ENCODE measurements at places on chromosomes 3 and 15. TPM values are rescaled to one million over a fixed set of nuclear protein-coding genes. Genes with fewer than 3 reads are reported as not detected.

DNA sequence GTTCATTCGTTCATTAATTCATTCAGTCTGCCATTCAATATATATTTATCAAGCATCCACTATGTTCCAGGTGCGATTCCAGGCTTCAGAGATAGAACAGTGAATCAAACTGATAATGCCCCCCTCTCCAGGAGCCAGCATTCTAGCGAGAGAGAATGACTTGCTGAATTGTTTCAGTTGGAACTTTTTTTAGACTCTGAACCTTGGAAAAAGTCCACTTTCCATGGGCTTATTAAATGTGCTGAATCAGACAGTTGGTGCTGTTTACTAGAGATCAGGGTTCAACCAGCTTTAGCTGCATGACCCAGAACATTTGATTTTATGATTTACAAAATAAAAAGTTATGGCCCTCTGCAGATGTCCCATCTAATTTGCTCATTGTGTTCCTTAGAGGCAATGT lies 213.2 kb downstream of the THSD4 start:
- no peaks in the 10 kb centered on the region for H3K27me3 ChIP-seq
- no peaks in the 10 kb centered on the region for H3K4me1 ChIP-seq
- DNase-seq = no peak
- peak overlapping the region; percentile 68 for H3K27ac ChIP-seq
- H3K36me3 ChIP-seq = no peaks in the 10 kb centered on the region

- DNase-seq = no peak
- H3K27me3 ChIP-seq = no peaks in the 10 kb centered on the region
- H3K4me1 ChIP-seq = no peaks in the 10 kb centered on the region
- no peaks in the 10 kb centered on the region for H3K36me3 ChIP-seq
- H3K4me3 ChIP-seq = no peak overlapping the region
- H3K27ac ChIP-seq = no peak overlapping the region
These were observed 114.8 kb downstream of the NR2E3 start for GRCh38 chr15:71925145-71925544.

The CCK gene
- total RNA-seq = not detected

DNA sequence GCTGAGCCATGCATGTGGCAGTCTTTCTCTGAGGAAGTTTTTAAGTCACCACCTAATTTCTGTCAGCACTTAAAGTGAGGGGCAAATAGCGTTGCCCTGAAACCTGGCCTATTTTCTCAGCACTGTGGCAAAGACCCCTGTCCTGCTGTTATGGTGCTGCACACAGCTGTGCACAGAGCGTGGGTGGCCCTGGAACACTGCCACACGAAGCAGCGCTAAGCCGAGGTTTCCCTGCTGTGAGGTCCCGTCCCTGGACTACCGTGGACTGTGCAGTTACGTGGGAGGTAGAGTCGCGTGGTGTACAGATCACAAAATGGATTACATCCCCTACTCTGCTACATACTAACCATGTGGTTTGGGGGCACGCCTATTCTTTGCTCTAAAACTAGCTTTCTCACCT lies 101.6 kb upstream of the NR2E3 start:
- H3K27me3 ChIP-seq = no peaks in the 10 kb centered on the region
- peak; percentile 18 for DNase-seq
- no peaks in the 10 kb centered on the region for H3K4me1 ChIP-seq
- H3K27ac ChIP-seq = peak overlapping the region; percentile 80

- H3K27ac ChIP-seq = no peak overlapping the region
- no peak for DNase-seq
- H3K27me3 ChIP-seq = no peaks in the 10 kb centered on the region
- H3K36me3 ChIP-seq = no peaks in the 10 kb centered on the region
- H3K4me3 ChIP-seq = no peak overlapping the region
These were observed 7.2 kb upstream of the P2RY12 start for GRCh38 chr3:151391720-151392119.

The IL17RB gene
- total RNA-seq = 61.6 TPM

DNA sequence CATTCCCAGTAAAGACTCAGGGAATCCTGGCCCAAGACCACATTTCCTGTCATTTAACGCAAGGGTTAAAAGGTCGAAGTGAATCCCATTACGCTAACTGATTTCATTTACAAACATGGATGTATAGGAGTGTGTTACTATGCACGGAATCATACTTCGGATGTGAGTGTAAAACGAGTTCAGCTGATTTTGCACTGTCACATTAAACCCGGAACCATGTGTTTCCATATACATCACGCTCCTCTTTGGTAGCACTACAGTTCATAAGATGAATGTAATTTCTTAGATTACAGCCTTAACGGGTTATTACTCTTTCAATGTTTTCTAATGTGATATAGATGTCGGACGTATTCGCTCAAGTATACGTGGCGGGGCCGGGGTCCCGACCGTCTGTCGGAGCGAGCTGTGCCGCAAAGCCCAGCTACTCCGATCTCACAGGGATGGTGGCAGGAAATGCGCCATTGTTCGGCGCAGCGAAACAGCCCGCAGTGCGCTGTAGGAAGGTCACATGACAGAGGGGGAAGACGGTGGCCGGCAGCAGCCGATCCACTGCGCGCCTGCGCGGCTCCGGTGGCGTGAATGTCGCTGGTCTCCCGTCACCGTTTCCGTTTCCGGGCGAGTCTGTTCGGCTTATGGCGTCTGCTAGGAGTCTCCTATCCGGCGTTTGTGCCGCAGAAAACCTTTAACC lies 97.3 kb downstream of the NPAP1 start:
- no peaks in the 10 kb centered on the region for H3K36me3 ChIP-seq
- DNase-seq = peak; percentile 27
- H3K4me1 ChIP-seq = no peaks in the 10 kb centered on the region
- peaks cover 17% of the 10 kb centered on the region for H3K27me3 ChIP-seq
- H3K4me3 ChIP-seq = peak overlapping the region; percentile 44
- no peak overlapping the region for H3K27ac ChIP-seq

The ZIC1 gene
- 2.0 TPM for total RNA-seq

GRCh38 chr3:4514321-4514720 lies 21.2 kb downstream of the ITPR1 start:
- no peaks in the 10 kb centered on the region for H3K27me3 ChIP-seq
- no peaks in the 10 kb centered on the region for H3K36me3 ChIP-seq
- no peaks in the 10 kb centered on the region for H3K4me1 ChIP-seq
- no peak overlapping the region for H3K4me3 ChIP-seq
- H3K27ac ChIP-seq = no peak overlapping the region

DNA sequence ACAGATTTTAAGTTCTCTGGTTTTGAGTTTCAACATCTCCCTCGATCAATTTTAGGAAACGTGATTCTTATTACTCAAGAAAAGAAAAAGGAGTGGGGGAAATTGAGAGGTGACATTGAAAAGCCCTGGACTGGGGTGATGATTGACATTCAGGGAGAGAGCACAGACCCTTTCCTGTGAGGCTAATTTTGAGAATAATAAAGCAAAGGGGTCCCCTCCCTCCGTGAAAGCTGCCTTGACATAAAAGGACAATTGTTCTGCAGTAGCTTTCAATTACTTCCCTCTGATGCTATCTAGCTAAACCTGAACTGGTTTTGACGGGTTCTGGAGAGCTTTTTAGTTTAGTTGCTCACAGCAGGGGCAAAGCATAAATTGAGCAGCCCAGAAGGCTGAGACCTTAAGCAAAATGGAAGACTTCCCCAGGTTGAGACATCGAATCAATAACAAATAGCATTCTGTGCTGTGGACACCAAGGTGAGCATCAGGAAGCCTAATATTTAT lies 14.4 kb upstream of the CMTM8 start:
- no peaks in the 10 kb centered on the region for H3K4me1 ChIP-seq
- no peak for DNase-seq
- peak overlapping the region; percentile 48 for H3K27ac ChIP-seq
- H3K4me3 ChIP-seq = no peak overlapping the region
- no peaks in the 10 kb centered on the region for H3K27me3 ChIP-seq
- H3K36me3 ChIP-seq = no peaks in the 10 kb centered on the region

- H3K27me3 ChIP-seq = no peaks in the 10 kb centered on the region
- H3K4me1 ChIP-seq = no peaks in the 10 kb centered on the region
- no peak overlapping the region for H3K27ac ChIP-seq
- H3K36me3 ChIP-seq = no peaks in the 10 kb centered on the region
These were observed 721.0 kb downstream of the OTOL1 start for GRCh38 chr3:162217647-162218046.

GRCh38 chr3:14245248-14245639 lies 66.6 kb downstream of the LSM3 start:
- H3K27me3 ChIP-seq = no peaks in the 10 kb centered on the region
- H3K27ac ChIP-seq = no peak overlapping the region
- no peaks in the 10 kb centered on the region for H3K36me3 ChIP-seq
- H3K4me1 ChIP-seq = no peaks in the 10 kb centered on the region
- no peak overlapping the region for H3K4me3 ChIP-seq

GRCh38 chr3:134792700-134793099 lies 2.4 kb upstream of the EPHB1 start:
- no peak for DNase-seq
- H3K27ac ChIP-seq = no peak overlapping the region
- peaks cover 5% of the 10 kb centered on the region for H3K4me1 ChIP-seq
- no peaks in the 10 kb centered on the region for H3K36me3 ChIP-seq

- DNase-seq = no peak
- no peak overlapping the region for H3K4me3 ChIP-seq
- no peaks in the 10 kb centered on the region for H3K27me3 ChIP-seq
- H3K4me1 ChIP-seq = no peaks in the 10 kb centered on the region
These were observed 106.0 kb downstream of the LRIG1 start for GRCh38 chr3:66394753-66395249.

- H3K4me3 ChIP-seq = no peak overlapping the region
- H3K36me3 ChIP-seq = no peaks in the 10 kb centered on the region
- H3K4me1 ChIP-seq = no peaks in the 10 kb centered on the region
- no peak for DNase-seq
- no peak overlapping the region for H3K27ac ChIP-seq
- H3K27me3 ChIP-seq = no peaks in the 10 kb centered on the region
These were observed 29.9 kb downstream of the RCN2 start for GRCh38 chr15:76961268-76962011.

The DPPA2 gene
- not detected for total RNA-seq

GRCh38 chr3:43399034-43399433 lies 112.7 kb downstream of the SNRK start:
- H3K36me3 ChIP-seq = no peaks in the 10 kb centered on the region
- DNase-seq = no peak
- no peak overlapping the region for H3K4me3 ChIP-seq
- no peak overlapping the region for H3K27ac ChIP-seq
- H3K4me1 ChIP-seq = no peaks in the 10 kb centered on the region

The RFTN1 gene
- 108 TPM for total RNA-seq

GRCh38 chr3:177597311-177598096 lies 400.2 kb upstream of the TBL1XR1 start:
- peak overlapping the region; percentile 37 for H3K4me3 ChIP-seq
- no peaks in the 10 kb centered on the region for H3K4me1 ChIP-seq
- H3K36me3 ChIP-seq = no peaks in the 10 kb centered on the region
- no peak for DNase-seq
- no peaks in the 10 kb centered on the region for H3K27me3 ChIP-seq
- peak overlapping the region; percentile 81 for H3K27ac ChIP-seq

DNA sequence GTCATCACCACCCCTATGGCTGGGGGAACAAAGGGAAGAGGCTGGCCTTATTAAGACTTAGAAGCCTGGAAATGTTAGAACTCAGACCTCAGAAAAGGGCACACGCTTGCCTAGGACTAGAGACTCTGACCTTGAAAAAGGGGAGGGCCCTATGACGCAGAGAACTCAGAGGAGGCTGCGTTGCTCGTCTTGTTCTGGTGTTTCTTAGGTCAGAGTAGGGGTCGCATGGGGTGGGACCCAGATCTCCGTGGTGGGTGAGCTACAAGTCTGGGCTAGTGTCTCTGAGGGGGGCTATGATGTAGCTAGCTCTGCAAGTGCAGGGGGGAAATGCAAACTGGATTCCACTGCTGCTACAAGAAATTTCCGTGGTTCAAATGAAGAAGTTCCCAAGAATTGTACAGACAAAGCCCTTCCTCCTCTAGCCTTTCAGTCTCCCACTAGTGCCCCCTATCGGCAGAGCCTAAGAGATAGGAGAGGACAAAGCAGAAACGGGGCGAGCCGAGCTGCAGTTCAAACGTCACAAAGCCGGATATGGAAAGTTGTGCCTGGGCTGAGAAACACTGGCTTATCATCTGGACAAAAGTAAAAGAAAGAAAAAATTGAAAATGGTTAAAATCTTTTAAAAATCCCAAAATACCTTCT lies 392.9 kb upstream of the ROBO2 start:
- no peak for DNase-seq
- H3K27ac ChIP-seq = no peak overlapping the region
- no peaks in the 10 kb centered on the region for H3K27me3 ChIP-seq
- no peaks in the 10 kb centered on the region for H3K36me3 ChIP-seq

- H3K27ac ChIP-seq = no peak overlapping the region
- no peak for DNase-seq
These were observed 450.6 kb upstream of the ARHGEF26 start for GRCh38 chr3:153670577-153670976.

- DNase-seq = no peak
- peak overlapping the region; percentile 82 for H3K27ac ChIP-seq
- no peaks in the 10 kb centered on the region for H3K27me3 ChIP-seq
- H3K4me3 ChIP-seq = no peak overlapping the region
- peaks cover 7% of the 10 kb centered on the region for H3K36me3 ChIP-seq
These were observed 21.9 kb downstream of the ATOSA start for GRCh38 chr15:52657338-52657737.

DNA sequence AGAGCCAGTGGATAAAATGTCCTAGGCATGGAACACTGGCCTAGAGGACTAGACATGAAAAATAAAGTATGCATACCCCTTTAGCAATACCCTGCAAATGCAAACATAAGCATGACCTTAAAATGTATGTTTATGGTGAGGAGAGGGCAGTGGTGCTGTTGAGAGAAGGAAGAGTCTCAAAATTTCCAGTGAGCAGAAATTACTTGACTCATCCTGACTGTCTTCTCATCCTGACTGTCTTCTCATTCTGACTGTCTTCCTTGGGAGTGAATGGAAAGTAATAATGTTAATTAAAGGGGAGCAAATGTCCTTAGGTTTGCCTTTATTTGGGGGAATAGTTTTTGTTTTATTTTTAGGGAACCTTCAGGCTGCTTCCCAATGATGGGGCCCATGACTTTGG lies 121.5 kb upstream of the GALNT15 start:
- no peaks in the 10 kb centered on the region for H3K4me1 ChIP-seq
- no peak for DNase-seq
- H3K4me3 ChIP-seq = no peak overlapping the region
- H3K36me3 ChIP-seq = no peaks in the 10 kb centered on the region
- peak overlapping the region; percentile 77 for H3K27ac ChIP-seq

- H3K27me3 ChIP-seq = no peaks in the 10 kb centered on the region
- H3K4me3 ChIP-seq = no peak overlapping the region
- DNase-seq = no peak
- H3K36me3 ChIP-seq = no peaks in the 10 kb centered on the region
- H3K4me1 ChIP-seq = no peaks in the 10 kb centered on the region
These were observed 30.0 kb downstream of the FILIP1L start for GRCh38 chr3:100084100-100084806.

The CLDN11 gene
- 8.2 TPM for total RNA-seq

- H3K4me3 ChIP-seq = no peak overlapping the region
- H3K36me3 ChIP-seq = no peaks in the 10 kb centered on the region
- H3K4me1 ChIP-seq = no peaks in the 10 kb centered on the region
These were observed 107.7 kb downstream of the MYO5A start for GRCh38 chr15:52421029-52421428.

The RAF1 gene
- total RNA-seq = 118 TPM

DNA sequence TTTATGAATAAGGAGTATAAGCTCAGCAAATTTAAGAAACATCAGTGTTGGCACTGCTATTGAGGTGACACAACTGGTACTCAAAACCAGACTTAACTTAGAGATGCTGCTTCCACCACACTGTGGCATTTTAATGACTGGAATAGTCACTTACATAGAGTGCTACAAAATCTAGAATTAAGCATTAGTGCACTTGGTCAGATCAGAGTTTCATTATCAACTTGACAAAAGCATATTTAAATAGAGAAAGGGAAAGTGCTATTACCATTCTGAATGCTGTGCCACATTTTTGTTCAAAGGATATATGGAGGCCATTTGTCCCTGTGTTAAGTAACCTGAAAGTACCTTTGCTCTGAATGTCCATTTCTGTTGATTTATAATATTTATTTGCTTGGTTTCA lies 800.7 kb upstream of the ALCAM start:
- no peaks in the 10 kb centered on the region for H3K36me3 ChIP-seq
- H3K27me3 ChIP-seq = no peaks in the 10 kb centered on the region
- H3K4me3 ChIP-seq = no peak overlapping the region
- H3K4me1 ChIP-seq = no peaks in the 10 kb centered on the region
